Activated CD8-positive, alpha-beta memory T cell treated with anti-CD3 and anti-CD28 coated beads, Interleukin-2, amount 50 U/mL, for 4 hours (primary cell): ENCODE measurements at places on chromosomes 13 and 19.

GRCh38 chr19:39553082-39553652, 13.2 kb upstream of the EID2 start:
- DNase-seq = no peak

DNA sequence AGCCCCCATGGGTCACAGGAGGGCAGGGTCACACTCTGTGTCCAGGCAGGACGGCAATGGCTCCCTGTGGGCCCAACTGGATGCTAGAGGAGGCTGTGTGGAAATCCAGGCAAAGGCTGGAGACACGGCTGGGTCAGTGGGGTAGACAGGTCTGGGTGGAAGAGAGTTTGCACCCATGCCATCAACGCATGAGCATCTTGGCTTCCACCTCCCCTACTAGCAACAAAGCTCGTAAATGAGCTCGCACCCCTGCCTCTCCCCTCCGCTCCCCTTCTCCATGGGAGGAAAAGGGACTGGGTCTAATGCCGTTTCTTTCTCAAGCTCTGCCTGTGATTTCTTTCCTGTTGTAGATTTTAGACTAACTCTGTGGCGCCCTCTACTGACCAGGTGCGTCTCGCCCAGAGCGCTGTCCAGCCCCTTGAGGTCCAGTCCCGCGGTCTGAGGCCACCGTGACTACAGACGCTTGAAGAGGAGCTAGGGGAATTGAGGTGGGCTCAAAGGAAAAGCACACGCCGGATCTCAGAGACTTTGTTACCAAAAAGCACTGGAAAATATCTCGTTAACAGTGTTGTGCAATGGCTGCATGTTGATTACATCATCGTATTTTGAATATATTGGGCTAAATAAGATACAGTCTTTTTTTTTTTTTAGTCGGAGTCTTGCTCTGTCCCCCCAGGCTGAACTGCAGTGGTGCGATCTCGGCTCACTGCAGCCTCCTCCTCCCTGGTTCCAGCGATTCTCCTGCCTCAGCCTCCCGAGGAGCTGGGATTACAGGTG, 50.7 kb upstream of the USP29 start:
- no peak for DNase-seq

DNA sequence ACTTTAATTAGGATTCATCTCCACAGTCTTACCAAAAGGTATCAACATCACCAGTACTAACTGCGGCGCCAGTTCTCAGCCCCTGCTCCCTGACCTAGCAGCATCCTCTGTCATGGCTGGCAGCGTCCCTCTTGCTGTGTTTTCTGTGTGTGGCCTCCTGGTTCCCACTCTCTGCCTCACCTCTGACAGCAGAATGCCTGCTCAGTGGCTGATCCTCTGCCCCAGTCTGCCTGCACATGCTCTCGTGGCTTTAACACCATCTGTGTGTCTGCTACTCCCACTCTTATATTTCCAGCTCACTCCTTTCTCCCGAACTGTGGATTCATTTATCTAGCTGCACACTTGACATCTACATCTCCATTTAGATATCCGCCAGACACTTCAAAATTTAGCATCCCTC, 341.5 kb downstream of the MTUS2 start:
- DNase-seq = no peak

GRCh38 chr19:39247701-39248664, 673 bp downstream of the IFNL4 start:
- no peak for DNase-seq

GRCh38 chr13:94947965-94948371, 235.6 kb upstream of the SOX21 start:
- no peak for DNase-seq

- DNase-seq = no peak
Measured at GRCh38 chr19:33740811-33741396, 55.8 kb upstream of the KCTD15 start.

- no peak for DNase-seq
Measured at GRCh38 chr19:32166238-32166637, 179.2 kb upstream of the ZNF507 start.

GRCh38 chr13:44713788-44714469, 137.8 kb upstream of the TSC22D1 start:
- no peak for DNase-seq
